ENCODE measurements at places on chromosomes 13 and 19.

GRCh38 chr13:60463787-60464186 lies 66.8 kb downstream of the TDRD3 start:
- DNase-seq: no peak

DNA sequence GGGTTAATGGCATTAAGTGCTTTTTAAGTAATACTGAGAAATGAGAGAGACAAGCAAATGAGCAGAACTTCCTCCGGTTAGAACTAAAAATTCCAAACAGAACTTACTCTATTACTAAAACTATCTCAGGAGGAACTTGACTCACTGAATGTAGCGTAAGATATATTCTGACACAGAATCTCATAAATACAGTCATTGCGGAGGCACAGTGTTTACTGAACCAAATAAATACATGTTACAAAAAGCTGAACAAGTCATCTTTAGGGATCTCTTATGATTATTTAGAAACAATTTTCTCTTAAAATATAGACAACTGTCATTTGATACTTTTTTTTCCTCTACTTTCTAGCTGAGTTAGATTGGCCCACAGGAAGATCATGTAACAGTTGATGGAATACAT lies 283.1 kb downstream of the KLF12 start:
- no peak for DNase-seq

GRCh38 chr13:87089391-87089790 lies 581.8 kb upstream of the SLITRK5 start:
- no peak for DNase-seq

DNA sequence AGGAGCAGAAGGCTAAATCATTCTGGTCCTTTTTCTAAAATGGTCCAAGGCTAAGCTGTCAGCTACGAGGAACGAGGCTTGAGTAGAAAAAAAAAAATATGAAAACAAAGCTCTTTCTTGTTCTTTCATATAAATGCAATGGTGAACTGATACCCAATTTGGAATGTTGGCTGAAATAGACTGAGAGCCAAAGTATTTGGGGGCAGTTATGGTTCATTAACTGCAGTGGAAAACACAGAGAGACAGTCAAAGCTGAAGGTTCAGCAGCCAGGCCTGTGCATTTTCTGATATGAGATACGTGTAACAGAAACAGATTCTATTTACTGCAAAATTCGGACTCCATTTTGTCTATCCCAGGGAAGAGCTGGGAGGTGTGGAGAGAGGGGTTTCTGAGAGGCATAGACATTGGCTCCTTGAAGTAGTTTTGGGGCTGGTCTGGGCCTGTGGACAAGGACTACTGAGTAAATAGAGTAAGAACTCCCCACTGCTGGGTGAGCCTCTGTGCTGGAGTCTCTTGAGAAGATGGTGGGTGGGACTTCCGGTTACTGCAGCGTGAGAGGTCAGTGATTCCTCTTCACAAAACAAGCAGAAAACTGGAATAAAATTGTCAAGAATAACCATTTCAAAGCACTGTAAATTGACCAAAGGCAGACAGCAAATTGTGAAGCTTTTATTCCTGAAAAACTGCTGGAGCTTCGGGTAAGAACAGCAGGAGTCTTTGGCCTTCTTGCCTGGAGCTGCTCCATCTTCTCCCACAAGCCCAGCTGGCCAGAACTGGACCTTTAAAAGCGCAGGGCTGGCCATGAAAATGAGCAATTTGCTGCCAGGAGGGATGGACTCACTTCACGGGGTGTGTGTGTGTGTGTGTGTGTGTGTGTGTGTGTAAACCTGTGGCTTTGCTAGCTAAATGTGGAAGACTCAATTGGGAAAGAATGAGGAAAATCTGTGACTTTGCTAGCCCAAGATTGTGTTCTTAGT lies 43.1 kb upstream of the CNMD start:
- DNase-seq: no peak

GRCh38 chr13:62377838-62378237 lies 962.2 kb upstream of the PCDH20 start:
- no peak for DNase-seq

DNA sequence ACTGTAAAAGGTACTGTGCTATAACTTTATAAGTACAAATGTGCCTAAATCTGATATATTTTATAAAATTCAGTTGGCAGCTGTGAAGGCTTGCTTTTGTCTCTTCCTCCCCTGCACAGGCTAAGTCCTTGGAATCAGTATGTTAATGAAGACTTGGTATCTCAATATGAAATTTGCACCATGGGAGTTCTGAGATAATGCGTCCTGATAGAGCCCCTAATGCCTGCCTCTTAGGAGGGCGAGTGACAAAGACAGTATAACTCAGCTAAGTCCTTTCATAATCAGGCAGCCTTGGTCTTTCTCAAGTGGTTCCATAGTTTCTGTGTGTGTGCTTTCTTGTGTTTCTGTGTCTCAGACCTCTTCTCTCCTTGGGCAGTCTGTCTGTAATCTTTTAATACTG lies 14.7 kb downstream of the LRCH1 start:
- DNase-seq: no peak

DNA sequence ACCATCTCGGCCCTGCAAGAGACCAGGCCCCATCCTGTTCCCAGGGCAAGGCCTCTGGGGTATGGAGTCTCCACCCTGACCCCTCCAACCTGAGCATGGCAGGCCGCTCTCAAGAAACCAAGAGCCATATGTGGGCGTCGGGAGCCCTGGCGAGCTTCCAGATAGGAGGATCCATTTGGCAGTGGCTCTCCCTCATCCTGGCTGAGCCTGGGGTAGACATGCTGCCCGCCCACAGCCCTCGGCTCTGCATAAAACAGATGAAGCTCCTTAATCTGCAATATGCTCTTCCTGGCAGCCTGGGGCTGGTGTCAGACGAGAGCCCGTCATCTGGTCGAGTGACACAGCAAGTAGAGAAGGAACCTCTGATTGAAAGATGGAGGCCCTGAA lies 6.1 kb downstream of the ATP13A1 start:
- no peak for DNase-seq

DNA sequence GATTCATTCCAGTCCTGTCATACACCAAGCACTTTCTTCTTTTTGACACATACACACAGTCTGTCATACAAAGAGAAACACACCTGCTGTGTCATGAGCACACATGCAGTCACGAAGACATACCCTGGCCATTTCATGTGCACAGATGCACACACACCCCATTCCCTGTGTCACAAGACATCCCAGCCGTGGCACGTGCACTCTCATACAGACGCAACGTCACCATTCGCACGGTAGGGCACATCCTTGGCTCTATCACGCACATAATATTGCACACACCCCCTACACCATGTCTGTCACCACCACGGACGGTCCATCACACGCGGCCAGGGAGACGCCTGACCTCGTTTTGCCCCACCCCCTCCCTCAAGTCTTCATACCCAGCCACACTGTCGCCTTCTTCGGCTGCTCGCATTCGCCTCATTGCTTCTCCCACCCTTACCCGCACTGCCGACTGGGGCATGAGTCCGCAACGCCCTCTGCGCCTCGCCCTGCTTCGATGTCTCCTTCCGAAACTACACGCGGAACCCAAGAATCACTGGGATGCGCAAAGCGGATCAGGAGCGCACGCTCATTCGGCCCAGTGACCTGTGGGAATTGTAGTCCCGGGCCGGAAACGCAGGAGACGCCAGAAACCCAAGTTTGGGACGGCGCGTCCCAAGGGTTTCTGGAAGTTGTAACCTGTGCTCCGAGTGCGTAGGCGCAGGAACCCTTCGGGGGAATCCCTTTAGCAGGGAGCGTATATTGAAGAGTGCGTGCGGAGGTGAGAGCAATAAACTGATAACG lies 6.8 kb upstream of the ZNF283 start:
- no peak for DNase-seq

- no peak for DNase-seq
These were observed 8.7 kb downstream of the GPR32 start for GRCh38 chr19:50778906-50779430.
